CD4-positive, alpha-beta T cell treated with Interferon alpha-2 for 1 hour (primary cell): ENCODE measurements at places on chromosomes 12 and 14.

DNA sequence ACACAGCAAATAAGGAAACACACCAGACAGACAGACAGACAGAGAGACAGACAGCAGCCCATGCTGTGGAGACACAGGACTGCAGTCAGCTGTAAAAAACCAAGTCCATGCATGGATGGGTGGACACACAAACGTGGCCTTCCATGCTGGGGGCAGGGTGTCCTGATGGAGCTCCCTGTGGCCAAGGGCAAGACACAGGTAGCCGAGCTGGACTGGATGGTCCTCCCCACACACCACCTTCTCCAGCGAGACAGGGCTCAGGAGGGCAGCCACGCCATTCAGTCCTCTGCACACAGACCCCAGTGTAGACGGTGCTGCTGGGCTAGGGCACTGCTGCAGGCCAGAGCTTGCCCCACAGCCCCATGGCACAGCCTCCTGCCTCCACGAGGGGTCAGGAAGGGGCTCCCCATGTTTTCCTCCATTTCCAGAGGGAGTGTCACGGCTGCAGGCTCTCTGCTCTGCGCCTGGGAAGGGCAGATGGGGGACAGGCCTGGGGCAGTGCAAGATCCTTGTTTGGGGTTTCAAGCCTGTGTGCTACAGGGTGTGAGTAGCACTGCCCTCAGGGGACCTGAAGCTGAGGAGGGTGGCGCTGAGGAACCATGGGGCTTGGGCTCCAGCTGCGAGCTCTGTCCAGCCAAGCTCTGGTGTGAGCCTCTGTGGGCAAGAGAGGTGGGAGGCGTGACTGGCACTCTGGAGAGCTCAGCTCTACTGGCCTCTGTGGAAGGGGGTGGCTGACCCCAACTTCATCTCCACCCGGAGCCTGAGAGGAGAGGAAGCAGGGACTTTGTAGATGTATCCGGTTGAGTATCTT, 67.9 kb downstream of the GALNT9 start:
- DNase-seq = no peak

GRCh38 chr14:104345621-104346462, 207.5 kb downstream of the KIF26A start:
- no peak for DNase-seq

GRCh38 chr14:101595887-101596721, 34.8 kb downstream of the DIO3 start:
- peak; percentile 45 for DNase-seq

DNA sequence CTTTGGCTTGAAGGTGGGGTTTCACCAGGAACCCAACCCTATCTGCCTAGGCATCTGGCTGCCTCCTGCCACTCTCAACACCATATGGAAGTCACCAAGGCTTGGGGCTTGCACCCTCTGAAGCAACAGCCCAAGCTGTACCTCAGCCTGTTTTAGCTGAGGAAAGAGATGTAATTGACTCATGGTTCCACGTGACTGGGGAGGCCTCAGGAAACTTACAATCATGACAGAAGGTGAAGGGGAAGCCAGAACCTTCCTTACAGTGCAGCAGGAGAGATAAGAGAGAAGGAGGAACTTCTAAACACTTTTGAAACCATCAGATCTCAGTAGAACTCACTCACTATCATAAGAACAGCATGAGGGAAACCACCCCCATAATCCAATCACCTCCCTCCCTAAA, 26.9 kb downstream of the GLIPR1L1 start:
- no peak for DNase-seq

- DNase-seq = no peak
Measured at GRCh38 chr14:100369019-100369418, 45.9 kb downstream of the SLC25A47 start.

DNA sequence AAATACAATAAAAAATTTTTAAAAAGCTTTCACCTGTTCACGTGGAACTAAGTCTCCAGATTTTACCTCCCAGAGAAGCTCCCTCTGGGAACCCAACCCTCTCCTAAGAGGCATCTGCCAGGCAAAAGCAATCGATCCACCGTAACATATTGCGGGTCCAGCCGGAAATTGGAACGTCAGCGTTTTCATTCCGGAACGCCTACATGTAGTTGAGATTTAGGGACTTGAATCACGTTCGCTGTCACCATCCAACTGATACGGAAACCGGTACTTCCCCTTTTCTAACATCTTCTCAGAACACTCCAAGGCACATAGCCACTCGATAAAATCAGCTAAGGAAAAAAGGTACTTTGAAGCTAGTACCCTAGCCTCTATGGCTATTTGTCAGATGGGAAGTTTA, 70.3 kb downstream of the COX16 start:
- DNase-seq = peak; percentile 3

- no peak for DNase-seq
Measured at GRCh38 chr12:44574586-44574985, 301.5 kb downstream of the NELL2 start.

DNA sequence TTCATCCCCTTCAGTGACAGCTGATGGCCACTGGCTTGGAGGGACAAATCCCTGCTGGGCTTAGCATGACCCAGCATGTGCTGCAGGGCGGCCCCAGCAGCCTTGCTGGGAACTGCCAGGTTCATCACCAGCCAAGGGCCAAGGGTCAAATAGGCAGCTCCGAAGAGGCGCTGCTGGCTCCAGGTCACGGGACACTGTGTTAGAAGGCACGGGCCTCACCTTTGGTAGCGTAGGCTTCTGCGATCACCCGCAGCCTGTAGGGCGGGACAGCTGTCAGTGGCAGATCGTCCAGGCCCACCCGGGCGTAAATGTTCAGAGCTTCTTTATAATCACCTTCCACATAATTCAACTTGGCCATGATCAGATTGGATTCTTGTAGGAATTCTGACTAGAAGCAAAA, 35.7 kb downstream of the TTC7B start:
- DNase-seq = no peak

DNA sequence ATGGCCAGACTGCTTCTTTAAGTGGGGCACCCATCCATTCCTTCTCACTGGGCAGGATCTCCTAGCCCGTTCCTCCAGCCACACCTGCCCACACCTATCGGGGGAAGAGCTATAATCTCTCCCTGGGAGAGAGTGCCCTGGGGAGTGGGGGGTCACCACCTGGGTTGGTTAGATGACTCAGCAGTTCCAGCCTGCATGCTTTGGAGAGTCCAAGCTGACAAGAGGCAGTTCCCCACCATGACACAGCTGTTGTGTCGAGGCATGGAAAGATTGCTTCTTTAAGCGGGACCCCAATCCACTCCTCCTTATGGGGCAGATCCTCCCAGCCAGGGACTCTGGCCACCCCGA, 52.6 kb upstream of the PPFIA2 start:
- no peak for DNase-seq

- no peak for DNase-seq
Measured at GRCh38 chr12:70664465-70664881, 27.2 kb upstream of the PTPRB start.

DNA sequence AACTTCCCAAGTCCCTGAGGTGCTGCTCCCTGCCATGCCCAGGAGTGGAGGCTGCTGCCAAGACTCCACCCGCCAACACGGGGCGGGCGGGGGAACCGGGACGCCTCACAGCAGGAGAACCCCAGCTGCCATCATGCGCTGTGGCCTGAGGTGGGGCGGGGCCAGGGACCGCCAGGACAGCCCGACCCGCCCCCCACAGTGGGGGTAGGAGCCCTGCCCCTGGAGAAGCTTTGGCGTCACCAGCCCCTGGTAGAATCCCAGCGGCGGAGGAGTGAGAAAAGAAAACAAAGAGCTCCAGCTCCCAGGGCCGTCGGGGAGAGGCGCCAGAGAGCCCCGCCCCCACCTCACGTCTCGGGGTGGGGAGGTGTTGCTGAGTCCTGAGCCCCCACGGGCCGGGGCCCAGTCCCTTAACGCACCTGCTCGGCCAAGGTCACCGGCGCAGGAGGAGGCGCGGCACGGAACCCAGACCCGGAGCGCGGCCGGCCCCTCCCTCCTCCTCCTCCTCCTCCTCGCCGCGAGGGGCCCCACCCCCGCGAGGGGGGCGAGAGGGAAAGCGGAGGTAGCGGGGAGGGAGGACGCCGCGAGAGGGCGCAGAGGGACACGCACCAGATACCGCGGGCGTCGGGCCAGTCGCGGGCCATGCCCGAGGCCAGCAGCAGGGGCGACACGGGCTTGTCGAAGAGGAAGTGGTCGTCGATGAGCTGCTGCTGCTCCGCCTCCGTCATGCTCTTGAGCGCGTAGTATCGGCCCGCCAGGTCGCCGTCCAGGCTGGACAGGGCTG, 1.8 kb downstream of the CKB start:
- DNase-seq = peak; percentile 83

- DNase-seq = no peak
Measured at GRCh38 chr12:45232146-45232755, 16.4 kb downstream of the ANO6 start.

GRCh38 chr12:8948701-8949341, 624 bp downstream of the M6PR start:
- DNase-seq = no peak

GRCh38 chr12:2698566-2698965, 96.2 kb upstream of the FKBP4 start:
- DNase-seq = no peak

DNA sequence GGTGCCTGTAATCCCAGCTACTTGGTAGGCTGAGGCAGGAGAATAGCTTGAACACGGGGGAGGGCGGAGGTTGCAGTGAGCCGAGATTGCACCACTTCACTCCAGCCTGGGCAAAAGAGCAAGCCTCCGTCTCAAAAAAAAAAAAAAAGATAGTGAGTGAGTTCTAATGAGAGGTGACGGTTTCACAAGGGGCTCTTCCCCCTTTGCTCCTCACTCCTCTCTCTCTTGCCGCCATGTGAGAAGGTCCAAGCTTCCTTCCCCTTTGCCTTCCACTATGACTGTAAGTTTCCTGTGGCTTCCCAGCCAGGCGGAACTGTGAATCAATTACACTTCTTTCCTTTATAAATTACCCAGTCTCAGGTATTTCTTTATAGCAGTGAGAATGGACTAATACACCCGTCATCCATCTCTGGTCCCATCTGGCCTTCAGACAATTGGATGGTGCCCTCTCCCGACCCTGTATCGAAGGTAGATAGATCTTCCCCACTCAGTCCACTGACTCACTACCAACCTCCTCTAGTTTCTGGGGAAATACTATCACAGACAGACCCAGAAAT, 27.0 kb upstream of the RCOR1 start:
- peak; percentile 62 for DNase-seq

DNA sequence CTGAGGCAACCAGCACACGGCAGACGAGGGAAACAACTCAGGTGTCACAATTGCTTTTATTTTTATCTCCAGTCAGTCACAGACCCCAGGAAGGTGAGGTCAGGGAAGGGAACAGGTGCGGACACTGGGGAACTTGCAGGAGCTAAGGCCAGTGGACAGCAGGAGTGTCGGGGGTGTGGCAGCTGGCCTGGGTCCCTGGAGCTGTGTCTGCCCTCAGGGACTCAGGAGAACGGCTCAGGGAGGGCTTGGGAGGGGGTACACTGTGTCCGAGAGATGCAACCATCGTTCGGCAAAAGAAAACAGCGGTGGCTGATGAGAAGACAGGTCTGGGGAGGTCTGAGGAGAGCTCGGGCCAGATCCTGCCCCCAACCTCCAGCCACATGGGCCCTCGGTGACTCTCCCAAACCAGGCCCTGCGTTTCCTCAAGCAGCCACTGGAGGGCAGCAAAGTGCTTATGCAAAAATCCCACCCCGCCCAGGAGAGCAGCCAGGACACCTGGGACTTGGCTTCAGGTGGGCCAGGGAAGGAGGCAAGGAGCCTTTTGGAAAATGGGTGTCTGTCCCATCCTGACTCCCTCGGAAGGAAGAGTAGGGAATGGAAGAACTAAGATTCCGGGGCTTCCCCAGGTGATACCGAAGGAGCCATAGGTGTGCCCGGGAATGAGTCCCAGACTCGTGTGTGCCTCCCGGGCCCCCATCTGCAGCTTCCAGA, 24.1 kb upstream of the BCDIN3D start:
- DNase-seq = peak; percentile 62

DNA sequence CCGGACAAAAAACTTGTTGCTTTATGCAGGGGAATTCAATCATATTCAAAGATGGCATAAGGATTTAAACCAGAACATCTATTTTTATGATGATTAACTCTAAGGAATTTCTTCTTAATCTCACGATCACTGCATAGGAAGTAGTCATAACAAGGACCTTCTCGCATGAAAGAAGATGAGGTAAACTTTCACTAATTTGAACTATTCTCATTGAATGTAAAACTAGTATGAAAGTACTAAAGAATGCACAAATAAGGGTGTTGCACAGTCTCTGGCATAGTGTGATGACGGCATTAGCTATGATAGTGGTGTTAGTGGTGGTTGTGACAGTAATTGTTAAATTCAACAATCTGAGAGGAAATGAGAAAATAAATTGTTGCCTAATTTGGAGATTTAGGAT, 280.0 kb downstream of the SLC6A15 start:
- DNase-seq = no peak

DNA sequence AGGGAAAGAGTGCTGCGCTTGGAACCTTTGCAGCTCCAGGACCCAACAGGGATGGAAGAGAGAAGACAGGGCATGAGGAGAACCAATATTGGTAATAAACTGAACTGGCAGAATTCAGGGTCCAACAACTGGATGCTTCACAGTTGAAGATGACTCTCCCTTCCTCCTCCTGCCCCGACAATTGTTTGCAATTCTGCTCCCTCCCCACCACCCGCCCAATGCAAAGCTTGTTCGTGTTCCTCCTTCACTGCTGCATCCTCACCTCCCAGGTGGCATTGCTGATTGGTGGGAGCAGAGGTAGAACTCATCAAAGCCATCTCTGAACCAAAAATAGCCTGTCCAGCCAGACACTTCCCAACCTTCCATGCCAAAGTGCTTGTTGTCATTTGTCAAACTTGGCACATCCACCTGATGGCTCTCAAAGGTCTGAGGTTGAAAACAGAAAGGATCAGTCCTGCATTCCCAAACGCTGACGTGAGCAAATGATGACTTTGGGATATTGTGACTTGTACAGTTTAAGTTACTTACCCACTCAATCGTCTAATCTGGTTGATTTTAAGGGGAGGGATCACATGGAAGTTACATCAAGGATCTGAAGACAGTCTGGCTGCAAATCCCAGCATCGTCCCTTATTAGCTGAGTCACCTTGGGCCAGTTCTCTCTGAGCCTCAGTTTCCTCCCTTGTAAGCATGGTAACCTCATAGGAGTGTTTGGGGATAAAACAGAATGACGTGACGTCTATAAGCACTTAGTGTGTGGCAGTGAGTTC, 242.6 kb upstream of the CRY1 start:
- no peak for DNase-seq

- no peak for DNase-seq
Measured at GRCh38 chr12:75955251-75955650, 76.3 kb downstream of the PHLDA1 start.

GRCh38 chr14:68820119-68820518, 27.3 kb upstream of the ZFP36L1 start:
- no peak for DNase-seq
